ENCODE measurements at places on chromosomes 5 and 9.
A peak's percentile ranks its signal among the peaks of the same experiment; 100 is the strongest.

DNA sequence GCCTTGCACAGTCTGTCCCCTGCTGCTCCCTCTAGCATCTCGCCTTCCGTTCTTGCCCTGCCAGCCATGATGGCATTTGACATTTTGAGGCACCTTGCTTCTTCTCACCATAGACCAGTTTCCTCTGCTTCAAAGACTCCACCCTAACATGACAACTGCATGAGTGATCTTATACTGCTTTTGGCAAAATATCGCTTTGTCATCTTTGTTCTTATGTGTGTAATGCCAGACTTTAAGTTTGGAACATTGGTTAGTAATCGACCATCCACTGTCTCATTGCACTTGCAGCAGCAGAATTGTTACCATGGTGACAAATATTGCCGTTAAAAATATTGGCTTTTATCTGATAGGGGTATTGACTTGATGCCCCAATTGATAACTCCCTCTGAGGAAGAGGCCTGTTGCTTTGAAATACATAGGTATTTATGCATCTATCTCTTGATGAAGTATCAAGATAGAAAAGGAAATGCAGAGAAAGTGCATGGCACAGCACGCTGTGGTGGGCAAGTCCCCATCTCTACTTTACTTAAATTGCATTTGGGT lies 6.8 kb downstream of the GARIN3 start:
- no peak for DNase-seq

GRCh38 chr5:94691291-94691690 lies 72.8 kb downstream of the SLF1 start:
- DNase-seq = peak; percentile 70

DNA sequence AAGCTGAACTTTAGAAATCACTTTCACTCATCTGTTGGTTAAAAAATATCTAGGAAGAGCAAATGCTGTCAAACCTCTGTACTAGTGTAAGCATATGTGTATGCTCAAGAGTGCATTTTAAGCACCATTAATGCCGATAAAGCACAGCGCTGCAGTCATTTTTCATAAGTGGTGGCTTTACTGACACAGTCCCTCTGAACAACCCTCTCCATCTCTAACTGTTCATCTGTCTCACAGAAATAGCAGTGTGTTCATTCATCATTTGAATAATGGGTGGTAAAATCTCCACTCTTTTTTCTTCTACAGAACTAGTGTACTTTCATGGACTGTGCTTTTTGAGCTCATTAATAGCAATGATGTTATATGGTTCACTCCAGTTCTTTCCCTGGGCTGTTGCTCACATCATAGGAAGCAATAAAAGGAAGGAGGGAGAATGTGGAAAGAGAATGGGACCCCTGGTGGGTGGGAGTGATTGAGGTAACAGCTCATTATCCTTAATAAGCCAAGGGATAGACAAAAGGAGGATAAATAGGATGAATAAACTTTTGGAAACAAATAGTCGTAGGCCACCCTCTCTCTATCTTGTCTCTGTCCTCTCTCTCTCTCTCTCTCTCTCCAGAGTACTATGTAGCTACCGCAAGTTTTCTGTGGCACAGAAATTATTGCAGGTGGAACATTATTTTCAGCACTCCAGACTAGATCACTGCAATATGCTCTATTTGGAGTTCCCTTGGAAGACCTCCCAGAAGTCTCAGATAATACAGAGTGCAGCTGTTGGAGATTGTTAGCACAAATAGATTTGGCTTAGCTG lies 117.9 kb upstream of the PRDM9 start:
- peak; percentile 85 for DNase-seq

- DNase-seq = no peak
Observed at GRCh38 chr5:99995407-99995806, 539.8 kb upstream of the FAM174A start.

- no peak for DNase-seq
Observed at GRCh38 chr5:41649659-41650058, 139.3 kb upstream of the PLCXD3 start.

All from eye (tissue), 1 donor.